Lower lobe of right lung (tissue), 2 donors: ENCODE measurements at places on chromosomes 6 and 20. TPM values are rescaled to one million over a fixed set of nuclear protein-coding genes. Genes with fewer than 3 reads are reported as not detected.

DNA sequence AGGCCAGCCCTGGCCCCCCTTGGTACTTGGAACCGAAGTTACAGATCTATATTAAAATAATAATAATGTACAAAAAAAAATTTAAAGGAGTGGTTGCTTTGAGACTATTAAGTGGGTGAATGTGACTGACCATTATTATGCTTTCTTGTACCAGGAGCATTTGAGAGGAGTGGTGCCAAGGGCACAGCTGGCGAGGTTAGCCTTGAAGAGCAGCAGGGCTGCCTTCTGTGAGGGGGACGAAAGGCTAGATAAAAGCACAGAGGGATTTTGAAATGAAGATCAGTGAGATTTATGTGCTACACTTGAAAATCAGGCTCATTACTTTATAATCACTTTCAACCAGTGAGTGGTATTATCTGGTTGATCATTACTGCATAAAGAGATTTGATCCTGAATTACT, 48.6 kb downstream of the FIG4 start:
- no peak overlapping the region for H3K4me3 ChIP-seq
- no peaks in the 10 kb centered on the region for H3K4me1 ChIP-seq
- peaks cover 41% of the 10 kb centered on the region for H3K36me3 ChIP-seq
- DNase-seq = no peak
- H3K27me3 ChIP-seq = no peaks in the 10 kb centered on the region

DNA sequence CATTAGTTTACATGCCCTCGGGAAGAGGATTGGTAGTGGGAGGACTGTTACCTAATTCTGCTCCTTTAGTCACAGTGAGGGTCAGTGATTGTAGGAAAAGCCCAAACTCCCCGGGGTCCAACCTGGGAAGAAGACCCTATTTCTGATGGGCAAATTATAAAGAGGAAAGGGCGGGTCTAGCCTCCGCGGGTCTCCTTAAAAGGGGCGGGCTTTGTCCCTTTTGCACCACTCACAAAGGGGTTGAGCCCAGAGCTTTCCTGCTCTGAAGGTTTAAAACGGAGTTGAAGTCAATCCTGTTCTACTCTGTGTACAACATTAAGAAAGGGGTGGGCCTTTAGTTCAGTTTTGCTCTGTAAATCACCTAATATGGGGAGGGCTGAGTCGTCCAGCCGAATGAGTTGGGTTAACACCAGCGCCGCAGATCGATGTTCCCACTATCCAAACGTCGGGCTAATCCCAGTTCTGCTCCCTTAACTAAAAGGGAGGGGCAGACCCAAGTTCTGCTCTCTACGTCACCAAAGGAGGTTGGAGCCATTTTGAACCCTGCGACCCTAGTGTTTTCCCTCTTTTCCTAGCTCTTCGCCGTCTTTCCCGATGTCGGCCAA, 920 bp upstream of the RNF5 start:
- H3K27me3 ChIP-seq = no peaks in the 10 kb centered on the region
- H3K36me3 ChIP-seq = peaks cover 22% of the 10 kb centered on the region
- H3K27ac ChIP-seq = peak overlapping the region; percentile 94

GRCh38 chr6:55659304-55659703, 80.3 kb upstream of the HMGCLL1 start:
- no peaks in the 10 kb centered on the region for H3K27me3 ChIP-seq
- H3K36me3 ChIP-seq = no peaks in the 10 kb centered on the region
- H3K4me1 ChIP-seq = no peaks in the 10 kb centered on the region
- H3K4me3 ChIP-seq = no peak overlapping the region

- no peaks in the 10 kb centered on the region for H3K27me3 ChIP-seq
- H3K4me1 ChIP-seq = peaks cover 32% of the 10 kb centered on the region
- H3K36me3 ChIP-seq = no peaks in the 10 kb centered on the region
- no peak for DNase-seq
- H3K27ac ChIP-seq = no peak overlapping the region
Observed at GRCh38 chr6:108799354-108799717, 48.9 kb upstream of the ARMC2 start.

DNA sequence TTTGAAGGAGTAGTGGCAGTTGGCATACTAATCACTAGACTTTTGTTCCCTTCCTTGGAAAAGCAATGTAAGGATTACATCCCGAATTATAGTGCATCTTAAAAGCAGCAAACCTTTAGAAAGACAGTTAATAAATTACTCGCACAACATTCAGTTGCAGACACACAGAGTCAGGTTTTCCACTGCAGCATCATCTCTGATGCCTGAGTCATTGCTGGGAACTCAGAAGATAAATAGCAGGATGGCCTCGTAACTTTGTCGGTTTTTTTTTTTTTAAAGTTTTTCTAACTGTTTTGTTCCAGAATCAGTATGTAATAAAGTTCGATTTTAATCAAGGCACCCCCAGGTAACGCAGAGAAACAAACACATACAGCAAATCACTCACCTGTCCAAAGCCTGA, 34.3 kb downstream of the GJA10 start:
- no peak overlapping the region for H3K4me3 ChIP-seq
- no peak for DNase-seq
- H3K4me1 ChIP-seq = peaks cover 5% of the 10 kb centered on the region
- H3K27me3 ChIP-seq = no peaks in the 10 kb centered on the region

DEFB114 gene
- not detected for total RNA-seq

PRDM13 gene
- not detected for total RNA-seq

IMPG1 gene
- total RNA-seq = not detected

GRCh38 chr6:83476971-83477370, 35.4 kb upstream of the PRSS35 start:
- no peaks in the 10 kb centered on the region for H3K4me1 ChIP-seq
- H3K36me3 ChIP-seq = no peaks in the 10 kb centered on the region
- H3K27me3 ChIP-seq = no peaks in the 10 kb centered on the region

- H3K36me3 ChIP-seq = no peaks in the 10 kb centered on the region
- H3K27me3 ChIP-seq = no peaks in the 10 kb centered on the region
- H3K4me1 ChIP-seq = no peaks in the 10 kb centered on the region
- H3K4me3 ChIP-seq = no peak overlapping the region
- DNase-seq = no peak
Observed at GRCh38 chr6:76862936-76863335, 600.4 kb downstream of the HTR1B start.

GRCh38 chr6:152605941-152606340, 31.2 kb downstream of the SYNE1 start:
- no peaks in the 10 kb centered on the region for H3K27me3 ChIP-seq
- no peak overlapping the region for H3K4me3 ChIP-seq
- H3K36me3 ChIP-seq = no peaks in the 10 kb centered on the region
- no peak overlapping the region for H3K27ac ChIP-seq
- H3K4me1 ChIP-seq = no peaks in the 10 kb centered on the region
- no peak for DNase-seq

PPIL6 gene
- total RNA-seq = 10.6 TPM

DNA sequence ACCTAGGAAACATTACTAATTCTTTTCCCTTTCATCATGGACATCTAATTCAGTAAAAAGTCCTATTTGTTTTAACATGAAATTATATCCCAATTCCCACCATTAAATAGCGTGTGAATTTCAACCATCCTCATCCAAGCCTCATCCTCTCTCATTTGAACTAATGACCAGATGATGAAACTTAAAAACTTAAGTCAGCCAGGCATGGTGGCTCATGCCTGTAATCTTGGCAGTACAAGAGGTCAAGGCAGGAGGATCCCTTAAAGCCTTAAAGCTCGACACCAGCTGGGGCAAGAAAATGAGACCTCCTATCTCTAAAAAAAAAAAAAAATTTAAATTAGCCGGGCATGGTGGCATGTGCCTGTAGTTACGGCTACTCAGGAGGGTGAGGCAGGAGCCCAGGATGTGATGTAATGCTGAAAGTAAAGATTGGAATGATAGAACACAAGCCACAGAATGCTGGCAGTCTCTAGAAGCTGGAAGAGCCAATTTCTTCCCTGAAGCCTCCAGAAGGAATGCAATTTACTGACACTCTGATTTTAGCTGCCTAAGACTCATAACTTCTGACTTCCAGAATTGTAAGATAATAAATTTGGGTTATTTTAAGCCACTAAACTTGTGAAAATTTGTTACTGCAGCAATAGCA, 27.1 kb upstream of the HAO1 start:
- no peaks in the 10 kb centered on the region for H3K36me3 ChIP-seq
- no peak overlapping the region for H3K27ac ChIP-seq
- no peaks in the 10 kb centered on the region for H3K27me3 ChIP-seq
- DNase-seq = no peak

DNA sequence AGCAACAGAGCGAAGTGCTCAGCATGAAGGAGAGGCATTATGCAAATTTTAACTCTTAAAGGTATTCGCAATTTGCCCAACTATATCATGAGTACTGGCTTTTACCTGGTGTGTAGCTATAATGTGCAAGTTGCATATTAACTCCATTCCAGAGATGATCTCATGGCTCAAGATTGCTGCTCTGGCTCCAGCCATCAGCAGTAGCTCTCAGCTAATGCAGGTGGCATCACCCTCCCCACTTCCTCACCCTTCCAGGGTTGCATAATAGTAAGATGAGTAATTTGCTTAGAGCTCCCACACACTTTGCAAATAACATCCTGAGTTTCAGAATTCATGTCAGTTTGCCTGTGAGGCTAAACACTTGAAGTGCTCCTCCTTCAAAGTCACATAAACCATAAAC, 15.9 kb upstream of the PCSK2 start:
- DNase-seq = no peak
- H3K4me3 ChIP-seq = no peak overlapping the region

DNA sequence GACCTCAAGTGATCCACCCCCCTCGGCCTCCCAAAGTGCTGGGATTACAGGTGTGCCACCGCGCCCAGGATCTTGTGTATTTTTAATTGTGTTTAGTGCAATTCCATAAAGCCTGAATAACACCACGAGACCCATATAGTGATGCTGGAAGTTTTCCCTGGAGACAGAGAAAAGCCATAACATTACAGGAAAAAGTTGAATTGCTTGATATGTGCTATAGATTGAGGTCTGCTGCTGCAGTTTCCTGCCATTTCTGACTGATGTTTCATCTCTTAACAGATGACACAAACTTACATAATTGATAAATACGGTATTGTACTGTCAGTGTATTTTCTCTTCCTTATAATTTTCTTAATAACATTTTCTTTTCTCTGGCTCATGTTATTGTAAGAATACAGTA, 7.3 kb upstream of the UBD start:
- H3K27ac ChIP-seq = no peak overlapping the region
- DNase-seq = no peak
- H3K27me3 ChIP-seq = no peaks in the 10 kb centered on the region
- no peak overlapping the region for H3K4me3 ChIP-seq
- H3K36me3 ChIP-seq = no peaks in the 10 kb centered on the region
- H3K4me1 ChIP-seq = no peaks in the 10 kb centered on the region

GRCh38 chr6:33205191-33206026, 954 bp downstream of the HSD17B8 start:
- H3K4me1 ChIP-seq = peaks cover 53% of the 10 kb centered on the region
- no peak for DNase-seq
- H3K36me3 ChIP-seq = peaks cover 30% of the 10 kb centered on the region
- peak overlapping the region; percentile 77 for H3K27ac ChIP-seq
- peak overlapping the region; percentile 80 for H3K4me3 ChIP-seq

SEL1L2 gene
- not detected for total RNA-seq

ANKEF1 gene
- 3.8 TPM for total RNA-seq

GRCh38 chr20:32252189-32252588, 25.3 kb upstream of the KIF3B start:
- DNase-seq = no peak
- H3K4me1 ChIP-seq = no peaks in the 10 kb centered on the region
- H3K36me3 ChIP-seq = no peaks in the 10 kb centered on the region
- H3K4me3 ChIP-seq = no peak overlapping the region
- H3K27me3 ChIP-seq = no peaks in the 10 kb centered on the region

DNA sequence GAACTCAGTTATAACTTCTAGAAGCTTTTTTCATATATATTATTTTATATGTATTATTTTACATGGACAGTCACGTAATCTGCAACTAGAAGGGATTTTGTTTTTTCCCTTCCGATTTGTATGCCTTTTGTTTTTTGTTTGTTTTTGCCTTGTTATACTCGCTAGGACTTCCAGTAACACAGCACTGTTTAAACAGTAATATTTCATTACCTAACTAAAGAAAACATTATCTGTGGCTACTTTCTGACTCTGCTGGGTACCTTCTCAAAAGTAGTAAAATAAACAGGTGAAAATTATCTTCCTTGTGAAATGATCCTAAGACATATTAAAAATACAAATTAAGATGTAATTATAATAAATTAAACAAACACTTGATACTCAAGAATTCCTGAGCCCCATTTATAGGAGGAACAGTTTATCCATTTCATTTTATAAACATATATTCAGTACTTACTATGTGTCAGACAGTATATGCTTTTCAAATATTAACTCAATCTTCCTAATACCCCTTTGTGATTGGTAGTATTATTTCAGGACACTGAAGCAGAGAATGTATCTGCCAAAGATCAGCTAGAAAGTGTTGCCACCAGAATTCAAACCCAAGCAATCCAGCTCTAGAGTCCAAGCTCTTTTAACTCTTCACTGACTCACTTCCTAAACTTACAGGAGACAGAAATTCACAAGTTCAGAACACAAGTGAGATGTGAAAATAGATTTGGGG, 65.3 kb downstream of the MAP3K5 start:
- no peak overlapping the region for H3K27ac ChIP-seq
- no peaks in the 10 kb centered on the region for H3K27me3 ChIP-seq
- H3K36me3 ChIP-seq = no peaks in the 10 kb centered on the region
- peaks cover 12% of the 10 kb centered on the region for H3K4me1 ChIP-seq
- H3K4me3 ChIP-seq = no peak overlapping the region

- no peaks in the 10 kb centered on the region for H3K27me3 ChIP-seq
- no peak overlapping the region for H3K27ac ChIP-seq
- no peak overlapping the region for H3K4me3 ChIP-seq
- peaks cover 19% of the 10 kb centered on the region for H3K36me3 ChIP-seq
- no peak for DNase-seq
- H3K4me1 ChIP-seq = no peaks in the 10 kb centered on the region
Observed at GRCh38 chr20:20446001-20446400, 78.1 kb downstream of the INSM1 start.

TRMT11 gene
- total RNA-seq = 17.1 TPM

SLC24A3 gene
- total RNA-seq = 7.9 TPM

NQO2 gene
- total RNA-seq = 22.4 TPM

ALDH8A1 gene
- total RNA-seq = 0.86 TPM

MACROD2 gene
- 73.0 TPM for total RNA-seq

DNA sequence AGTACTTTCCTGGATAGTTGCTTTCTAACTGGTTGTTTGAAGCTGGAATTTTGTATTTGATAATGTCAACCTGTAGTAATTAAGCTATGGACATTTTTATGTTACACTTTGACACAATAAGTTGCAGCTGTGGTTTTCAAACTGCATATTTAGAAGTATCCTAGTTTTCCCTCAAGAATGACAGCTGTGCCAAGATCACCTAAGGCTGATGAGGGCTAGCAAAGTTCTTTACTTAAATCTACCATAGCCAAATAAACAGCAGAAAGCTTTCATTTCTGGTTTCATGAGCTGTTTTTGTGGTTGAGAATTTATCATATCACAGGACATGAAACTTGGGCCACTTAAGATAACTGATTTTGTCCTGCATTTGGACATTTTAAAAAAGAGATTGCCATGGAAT, 30.6 kb downstream of the FAM229B start:
- peaks cover 77% of the 10 kb centered on the region for H3K36me3 ChIP-seq
- no peaks in the 10 kb centered on the region for H3K4me1 ChIP-seq
- H3K27ac ChIP-seq = no peak overlapping the region
- DNase-seq = no peak
- H3K4me3 ChIP-seq = no peak overlapping the region
